ENCODE measurements at places on chromosomes 11 and 22.

- no peak for DNase-seq
These were observed 504 bp upstream of the ASCC2 start for GRCh38 chr22:29838599-29838956.

DNA sequence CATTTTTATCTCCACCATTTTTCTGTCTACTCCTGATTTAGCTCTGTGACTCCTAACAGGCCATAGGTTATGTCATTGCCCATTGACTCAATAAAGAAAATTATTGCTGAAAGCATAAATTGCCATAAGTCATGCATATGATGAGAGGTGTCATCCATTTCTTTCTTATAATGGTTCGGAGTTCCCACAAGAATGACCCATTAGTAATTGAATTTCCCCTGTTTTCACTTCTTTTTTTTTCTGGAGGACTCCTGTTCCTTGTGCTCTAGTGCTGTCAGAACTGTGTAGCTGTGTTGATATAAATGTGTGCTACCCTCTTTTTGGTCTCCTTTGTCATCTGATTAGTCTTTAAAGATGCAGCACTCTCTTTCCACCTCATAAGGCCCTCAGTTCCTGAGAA, 22.9 kb upstream of the CARD18 start:
- DNase-seq: no peak

GRCh38 chr11:122743949-122744348, 88.4 kb downstream of the UBASH3B start:
- peak; percentile 82 for DNase-seq

DNA sequence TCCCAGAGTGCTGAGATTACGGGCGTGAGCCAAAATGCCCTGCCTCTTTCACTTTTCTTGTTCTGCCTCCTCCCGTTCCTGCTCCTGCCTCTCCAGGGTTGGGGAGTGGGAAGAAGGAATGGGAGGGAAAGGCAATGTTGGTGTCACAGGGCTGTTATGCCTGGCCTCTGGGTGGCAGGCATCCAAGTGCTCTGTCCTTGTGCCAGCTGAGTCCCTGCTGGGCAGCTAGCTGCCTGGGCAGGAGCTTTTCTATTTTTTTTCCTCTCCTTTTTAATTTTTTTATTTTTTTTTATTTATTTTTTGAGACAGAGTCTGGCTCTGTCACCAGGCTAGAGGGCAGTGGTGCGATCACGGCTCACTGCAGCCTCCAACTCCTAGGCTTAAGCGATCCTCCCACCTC, 4.1 kb upstream of the SAC3D1 start:
- no peak for DNase-seq

- DNase-seq: no peak
These were observed 31.6 kb upstream of the HORMAD2 start for GRCh38 chr22:30048681-30049080.

- DNase-seq: no peak
These were observed 13.3 kb downstream of the FAM83F start for GRCh38 chr22:40007853-40008710.

- DNase-seq: peak; percentile 62
These were observed 1.7 kb downstream of the MALAT1 start for GRCh38 chr11:65500387-65501185.

DNA sequence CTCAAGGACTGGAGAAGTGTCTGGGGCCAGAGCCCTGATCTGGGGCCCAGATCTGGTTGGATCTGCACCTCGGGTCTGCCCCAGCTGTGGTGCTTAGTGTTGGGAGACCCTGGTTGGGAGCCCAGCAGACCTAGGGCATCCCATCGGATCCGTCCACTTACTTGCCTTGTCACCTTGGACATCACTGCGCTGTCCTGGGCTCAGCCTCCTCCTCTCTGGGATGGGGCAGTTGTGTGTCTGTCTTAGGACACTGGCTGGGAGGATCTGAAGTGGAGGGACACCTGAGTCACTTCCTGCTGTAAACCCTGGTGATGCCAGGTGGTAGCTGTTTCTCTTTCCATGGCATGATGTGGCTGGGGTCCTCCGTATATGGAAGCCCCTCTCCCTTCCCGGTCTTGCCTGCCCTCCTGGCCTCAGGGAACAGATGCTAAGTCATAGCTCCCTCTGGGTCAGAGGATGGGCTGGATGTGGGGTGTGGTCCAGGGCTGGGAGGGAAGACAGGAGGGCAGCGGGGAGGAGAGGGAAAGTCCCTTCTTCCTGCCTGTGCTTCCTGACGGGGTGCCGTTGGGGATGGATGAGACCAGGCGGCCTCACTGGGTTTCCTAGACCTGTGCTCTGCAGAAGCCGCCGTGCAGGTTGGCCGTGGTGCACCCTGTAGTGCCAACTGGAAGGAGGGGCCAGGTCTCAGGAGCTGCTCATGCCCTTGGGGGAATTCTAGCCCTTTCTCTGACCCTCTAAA, 12.1 kb upstream of the OMP start:
- DNase-seq: peak; percentile 17

DNA sequence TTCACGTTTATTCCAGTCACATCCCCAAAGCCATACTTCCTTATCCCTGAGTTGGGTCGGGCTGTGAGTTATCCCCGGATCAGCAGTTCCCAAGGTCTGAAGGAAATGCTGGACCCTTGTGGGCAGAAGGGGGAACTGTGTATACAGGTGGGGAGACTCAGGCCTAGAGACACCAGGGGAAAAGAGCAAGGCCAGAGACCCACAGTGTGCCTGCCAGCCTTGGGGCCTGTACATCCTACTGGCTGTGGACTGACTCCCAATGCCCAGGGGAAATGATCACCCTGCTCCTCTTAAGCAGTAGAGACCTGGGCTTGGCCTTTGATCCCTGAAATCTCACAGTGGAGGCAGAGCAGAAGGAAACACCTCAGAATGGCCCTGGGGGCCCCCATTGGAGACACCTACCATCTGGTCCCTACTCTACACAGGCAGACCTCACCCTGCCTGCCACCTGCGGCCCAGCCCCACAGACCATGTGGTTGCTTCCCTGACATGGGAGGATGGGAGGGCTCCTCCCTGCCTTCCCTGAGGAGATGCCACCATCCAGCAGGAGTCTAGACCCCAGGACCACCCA, 1.3 kb downstream of the SELENOM start:
- peak; percentile 33 for DNase-seq

- no peak for DNase-seq
These were observed 4.1 kb downstream of the C11orf52 start for GRCh38 chr11:111922803-111923202.

DNA sequence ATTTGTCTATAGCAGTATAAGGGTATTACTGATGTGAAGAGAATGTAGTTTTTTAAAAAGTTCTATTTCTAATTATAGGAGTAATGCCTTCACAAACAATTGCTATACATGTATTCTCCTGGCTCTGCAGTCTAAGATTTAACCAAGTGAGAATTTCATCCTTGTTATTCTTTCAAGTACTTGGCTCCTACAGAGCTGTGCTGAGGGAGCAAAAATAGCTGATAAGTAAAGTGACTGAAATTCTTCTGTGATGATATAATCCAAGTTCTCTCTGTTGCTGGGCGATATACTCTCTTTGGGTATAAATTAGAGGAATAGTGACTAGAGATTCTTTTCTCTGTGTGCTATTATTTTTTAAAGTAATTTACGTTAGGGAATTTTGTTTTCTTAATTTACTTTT, 68.0 kb downstream of the PGR start:
- no peak for DNase-seq

DNA sequence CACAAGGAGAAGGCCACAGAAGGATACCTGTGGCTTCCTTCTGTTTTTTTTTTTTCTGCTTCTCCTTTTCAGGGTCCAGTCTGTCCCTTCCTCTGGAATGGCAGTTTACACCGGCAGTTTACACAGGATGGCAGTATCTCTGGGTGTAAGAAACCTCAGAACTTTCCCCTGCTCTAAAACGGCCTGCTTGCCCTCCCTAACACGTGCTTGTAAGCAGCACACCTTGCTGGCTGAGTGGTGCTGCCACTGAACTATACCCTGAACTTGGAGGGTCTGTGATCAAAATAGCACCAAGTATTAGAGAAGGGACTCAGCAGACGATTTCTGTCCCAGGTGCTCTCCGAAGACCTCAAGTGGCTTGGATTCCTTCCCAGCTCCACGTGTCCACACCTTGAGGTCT, 904 bp upstream of the OPCML start:
- DNase-seq: no peak

- peak; percentile 25 for DNase-seq
These were observed 1.4 kb downstream of the TRPC6 start for GRCh38 chr11:101582236-101582988.

DNA sequence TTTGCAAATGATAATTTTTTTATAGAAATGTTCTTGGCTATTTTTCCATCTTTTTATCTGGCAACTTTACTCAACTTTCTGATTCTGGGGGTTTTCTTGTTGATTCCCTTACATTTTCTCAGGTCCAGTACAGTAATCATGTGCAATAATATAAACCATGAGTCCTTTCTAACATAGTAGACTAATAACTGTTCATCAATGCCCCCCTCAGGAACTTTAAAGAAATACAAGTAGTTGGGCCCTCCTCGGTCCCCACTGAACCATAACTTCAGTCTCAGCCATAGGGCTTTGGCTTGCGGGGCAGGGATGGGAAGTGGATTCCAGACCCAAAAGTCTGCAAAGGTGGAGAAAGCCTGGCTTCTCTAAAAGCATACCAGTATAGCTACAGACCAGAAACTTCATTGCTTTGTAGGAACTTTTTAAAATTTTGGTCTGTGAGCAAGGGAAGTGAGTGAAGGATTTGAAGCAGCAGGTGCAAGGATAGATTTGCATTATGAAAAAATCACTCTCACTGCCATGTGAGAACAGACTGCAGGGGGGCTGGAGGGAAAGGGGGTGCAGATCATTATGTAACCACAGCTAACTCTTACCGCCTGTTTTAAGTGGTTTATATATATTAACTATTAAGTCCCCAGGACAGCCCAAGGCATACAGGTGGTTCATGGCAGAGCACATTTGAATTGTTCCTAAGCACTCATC, 10.4 kb upstream of the TUB start:
- no peak for DNase-seq
